ENCODE measurements at places on chromosomes 6 and 20.

GRCh38 chr6:9116026-9116425 is 680.7 kb upstream of the SLC35B3 start:
- DNase-seq, result no peak

GRCh38 chr20:58544286-58544685 is 29.1 kb upstream of the APCDD1L start:
- DNase-seq, result peak; percentile 95

DNA sequence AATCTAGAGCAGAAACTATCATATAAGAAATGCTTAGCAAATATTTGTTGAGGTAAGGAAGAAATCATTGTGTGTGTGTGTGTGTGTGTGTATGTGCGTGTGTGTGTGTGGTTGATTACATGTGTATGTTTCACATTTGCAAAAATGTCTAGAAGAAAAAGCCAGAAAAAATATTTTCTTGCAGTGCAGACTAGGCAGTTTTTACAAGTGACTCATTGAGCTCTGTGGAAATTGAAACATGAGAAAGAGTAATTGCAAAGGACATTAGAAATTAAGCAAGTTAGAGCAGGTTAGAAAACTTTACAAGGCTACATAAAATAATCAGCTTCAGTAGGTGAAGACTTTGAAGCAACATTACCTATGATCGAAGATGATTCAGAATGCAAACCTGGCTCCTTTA is 669.0 kb upstream of the EYS start:
- no peak for DNase-seq

GRCh38 chr6:130320908-130321307 is 44.9 kb upstream of the TMEM200A start:
- no peak for DNase-seq

DNA sequence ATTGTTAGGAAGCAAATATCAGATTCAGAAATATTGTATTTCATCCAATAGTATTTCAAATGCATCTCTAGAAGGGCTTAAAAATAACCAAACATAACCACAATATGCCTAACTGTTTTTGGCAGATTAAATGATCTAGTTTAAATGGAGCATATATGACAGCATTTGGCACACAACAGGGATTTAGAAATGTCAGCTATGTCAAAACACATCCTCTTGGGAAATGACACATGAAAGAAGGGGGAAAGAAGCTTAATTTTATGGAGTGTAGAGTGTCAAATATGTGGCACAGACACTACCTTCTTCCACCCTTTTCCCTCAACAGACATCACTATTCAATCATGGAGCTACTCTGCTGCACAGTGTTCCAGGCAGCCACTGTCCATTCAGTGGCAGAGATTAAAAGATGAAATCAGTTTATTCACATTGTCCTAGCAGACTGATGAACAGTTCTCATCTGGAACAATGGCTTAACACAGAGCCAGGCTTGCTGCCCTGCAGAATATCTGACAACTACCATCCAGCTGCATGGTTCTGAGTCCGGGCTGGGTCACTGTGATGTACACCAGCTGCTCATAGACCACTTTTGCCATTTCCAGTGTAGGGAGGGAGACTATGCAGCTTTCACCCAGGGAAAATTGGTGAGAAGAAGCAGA is 349.8 kb downstream of the DHX35 start:
- no peak for DNase-seq

- peak; percentile 64 for DNase-seq
Measured at GRCh38 chr20:845226-845868, 11.8 kb downstream of the FAM110A start.

DNA sequence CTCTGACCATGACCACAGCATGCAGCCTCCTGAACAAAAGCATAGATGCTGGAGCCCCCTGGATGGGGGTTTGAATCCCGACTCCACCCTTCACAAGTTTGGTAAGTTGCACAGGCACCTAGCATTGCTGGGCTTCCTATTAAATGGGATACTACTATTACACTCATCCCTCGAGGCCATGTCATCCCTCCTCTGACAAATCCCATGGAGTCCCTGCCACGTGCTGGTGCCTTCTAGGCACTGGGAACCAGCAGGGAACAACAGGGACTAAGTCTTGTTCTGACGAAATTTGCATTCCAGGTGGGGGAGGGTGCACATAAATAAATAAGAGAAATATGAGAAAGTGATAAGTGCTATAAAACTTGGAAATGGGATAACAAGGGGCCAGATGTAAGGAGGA is 15.3 kb upstream of the SIRPA start:
- no peak for DNase-seq

DNA sequence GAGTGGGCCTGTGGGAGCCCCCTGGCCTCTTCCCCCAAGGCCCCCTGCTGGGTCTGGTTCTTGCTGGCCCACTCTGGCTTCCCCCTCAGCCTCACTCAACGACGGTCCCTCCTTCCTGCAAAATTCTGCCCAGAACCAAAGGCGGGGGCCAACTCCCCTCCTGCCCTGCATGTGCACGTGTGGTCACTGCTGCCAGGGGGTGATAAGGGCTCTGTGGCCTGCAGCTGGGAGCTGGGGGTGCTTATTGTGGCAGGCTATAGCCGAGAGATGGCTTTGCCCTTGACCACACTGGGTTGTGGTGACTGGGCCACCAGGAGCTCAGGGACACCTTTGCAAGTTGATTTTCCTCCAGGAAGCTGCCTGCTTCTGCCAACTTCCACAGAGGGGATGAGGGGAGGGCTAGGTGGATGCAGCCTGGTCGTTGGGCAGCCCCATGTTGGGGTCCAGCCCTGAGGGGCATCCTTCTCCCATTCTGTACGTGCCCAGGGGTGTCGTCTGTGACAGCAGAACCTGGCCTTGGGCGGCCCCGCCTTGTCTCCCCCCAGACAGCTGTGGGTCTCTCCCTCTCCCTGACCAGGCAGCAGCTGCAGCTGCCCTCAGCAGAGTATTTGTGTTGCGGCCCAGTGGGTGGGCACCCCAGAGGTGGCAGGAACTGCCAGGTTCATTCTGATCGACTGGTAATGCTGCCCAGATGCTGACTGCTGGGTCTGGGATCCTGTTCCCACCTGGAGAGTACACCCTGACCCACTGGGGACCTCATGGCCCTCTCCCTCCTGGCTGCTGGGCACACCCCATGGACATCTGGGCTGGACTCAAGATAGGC is 5.6 kb downstream of the TCEA2 start:
- no peak for DNase-seq

GRCh38 chr20:3494218-3494617 is 23.4 kb downstream of the ATRN start:
- no peak for DNase-seq

- no peak for DNase-seq
Measured at GRCh38 chr6:19175023-19175422, 662.1 kb upstream of the ID4 start.

- no peak for DNase-seq
Measured at GRCh38 chr20:8786383-8786782, 282.5 kb upstream of the PLCB4 start.

- DNase-seq, result no peak
Measured at GRCh38 chr6:136365776-136366354, 76.2 kb upstream of the BCLAF1 start.

DNA sequence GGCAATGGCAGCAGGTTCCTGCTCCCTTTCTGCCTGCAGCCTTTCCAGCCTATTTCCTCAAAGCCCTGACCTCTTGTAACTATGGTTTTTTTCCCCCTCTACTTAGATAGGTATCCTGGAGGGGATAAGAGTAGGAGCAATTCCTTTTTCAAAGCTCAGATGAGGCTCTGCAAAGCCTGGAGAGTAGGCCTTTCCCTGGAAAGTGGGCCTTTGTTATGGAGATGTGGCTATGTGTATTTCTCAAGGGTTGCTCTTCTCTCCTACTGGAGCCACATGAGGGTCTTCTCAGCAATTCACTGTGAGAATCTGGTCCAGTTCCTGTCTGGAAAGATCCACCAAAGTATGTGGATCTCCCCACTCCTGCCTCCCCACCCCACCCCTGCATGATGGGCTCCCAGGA is 96.0 kb downstream of the DTD1 start:
- DNase-seq, result no peak

GRCh38 chr20:36860811-36861624 is 14.9 kb upstream of the TLDC2 start:
- DNase-seq, result no peak

DNA sequence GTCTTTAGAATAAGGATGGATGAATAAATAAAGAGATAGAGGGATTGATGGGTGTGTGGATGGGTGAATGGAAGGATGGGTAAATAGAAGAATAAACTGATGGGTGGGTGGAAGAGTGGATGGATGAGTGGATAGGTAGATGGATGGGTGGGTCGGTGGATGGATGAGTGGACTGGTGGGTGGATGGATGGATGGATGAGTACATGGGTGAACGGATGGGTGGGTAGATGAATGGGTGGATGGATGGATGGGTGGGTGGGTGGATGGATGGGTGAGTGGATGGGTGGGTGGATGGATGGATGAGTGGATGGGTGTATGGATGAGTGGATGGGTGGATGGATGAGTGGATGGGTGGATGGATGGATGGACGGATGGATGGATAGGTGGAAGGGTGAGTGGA is 65.7 kb upstream of the FOXC1 start:
- DNase-seq, result no peak

GRCh38 chr20:44616604-44616964 is 34.2 kb downstream of the PKIG start:
- DNase-seq, result no peak

- no peak for DNase-seq
Measured at GRCh38 chr6:157519255-157520116, 138.5 kb downstream of the ZDHHC14 start.

GRCh38 chr6:131199568-131200272 is 64.5 kb downstream of the AKAP7 start:
- DNase-seq, result peak; percentile 84

DNA sequence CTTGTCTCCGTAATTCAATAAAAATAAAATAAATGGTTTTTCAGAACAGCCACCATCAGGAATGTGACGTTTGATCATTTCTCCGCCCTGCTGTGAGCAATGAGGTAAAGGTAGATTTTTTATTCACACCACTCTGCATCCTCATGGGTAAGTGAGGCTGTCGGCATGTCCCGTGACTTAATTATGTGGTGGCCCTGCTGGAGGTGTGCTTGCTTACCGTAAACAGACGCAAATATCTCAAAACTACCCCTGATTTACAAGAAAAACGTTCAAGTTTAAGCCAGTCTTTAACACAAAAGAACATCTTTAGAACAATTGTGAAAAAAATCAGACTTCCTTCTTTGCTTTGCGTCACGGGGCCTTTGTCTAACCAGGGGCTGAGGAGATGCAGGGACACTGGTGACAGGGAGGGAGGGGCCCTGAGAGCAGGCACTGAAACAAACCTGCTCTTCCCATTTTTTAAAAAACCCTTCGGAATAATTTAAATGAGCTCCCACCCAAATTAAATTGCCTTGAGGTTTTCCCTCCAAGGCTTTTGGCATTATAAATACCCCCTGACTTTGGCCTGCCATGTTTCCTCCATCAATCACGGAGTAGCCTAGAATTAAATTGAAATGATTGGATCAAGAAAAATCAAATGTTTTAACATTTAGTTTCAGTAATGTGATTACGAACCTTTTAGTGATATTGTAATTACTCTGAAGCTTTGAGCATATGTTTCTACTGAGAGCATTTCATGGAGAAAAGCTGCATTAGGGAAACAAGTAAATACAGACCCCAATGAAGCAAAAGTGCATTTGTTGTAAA is 13.4 kb downstream of the PRKN start:
- DNase-seq, result peak; percentile 87

- DNase-seq, result peak; percentile 99
Measured at GRCh38 chr6:30679765-30680535, 6.5 kb downstream of the PPP1R18 start.

GRCh38 chr6:137570393-137570792 is 76.2 kb upstream of the OLIG3 start:
- no peak for DNase-seq

GRCh38 chr6:6469074-6469473 is 119.4 kb upstream of the LY86 start:
- no peak for DNase-seq

DNA sequence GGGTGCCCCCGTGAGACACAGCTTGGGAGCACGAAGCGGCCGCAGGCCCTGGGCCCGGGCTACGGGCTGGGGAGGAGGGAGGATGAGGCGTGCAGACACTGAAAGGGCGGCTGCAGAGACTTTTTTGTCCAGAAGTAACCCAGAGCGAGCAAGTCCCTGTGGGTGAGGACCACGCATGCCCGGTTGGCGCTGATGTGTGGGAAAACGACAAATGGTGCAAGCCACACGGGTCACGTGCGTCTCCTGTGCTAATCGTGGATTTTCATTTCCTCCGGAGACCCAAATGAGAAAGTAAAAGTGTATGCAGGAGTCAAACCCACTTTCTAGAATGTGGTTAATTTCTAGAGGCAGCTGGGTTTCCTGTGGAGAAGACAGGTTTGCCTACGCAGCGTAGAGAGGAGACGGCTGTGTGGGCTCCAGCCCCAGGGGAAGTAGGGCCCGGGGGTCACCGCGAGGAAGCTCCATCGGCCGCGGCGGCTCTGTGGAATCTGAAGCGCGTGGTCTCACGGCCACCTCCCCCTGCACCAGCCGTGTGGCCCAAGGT is 19.0 kb downstream of the DLL1 start:
- no peak for DNase-seq

GRCh38 chr6:14852375-14852774 is 393.5 kb upstream of the JARID2 start:
- DNase-seq, result no peak

GRCh38 chr6:156053626-156054025 is 598.0 kb upstream of the NOX3 start:
- DNase-seq, result no peak

GRCh38 chr6:154591234-154591633 is 80.7 kb upstream of the CNKSR3 start:
- DNase-seq, result no peak

DNA sequence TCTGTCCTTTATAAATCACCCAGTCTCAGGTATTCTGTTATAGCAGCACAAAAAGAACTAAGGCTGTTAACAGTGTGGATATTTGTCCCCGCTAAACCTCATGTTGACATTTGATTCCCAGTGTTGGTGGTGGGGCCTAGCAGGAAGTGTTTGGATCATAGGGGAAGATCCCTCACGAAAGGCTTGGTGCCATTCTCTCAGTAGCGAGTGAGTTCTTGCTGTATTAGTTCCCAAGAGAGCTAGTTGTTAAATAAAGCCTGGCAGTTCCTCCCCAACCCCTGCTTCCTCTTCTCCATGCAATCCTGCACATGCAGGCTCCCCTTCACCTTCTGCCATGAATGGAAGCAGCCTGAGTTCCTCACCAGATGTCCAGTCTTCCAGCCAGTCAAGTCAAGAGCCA is 29.8 kb upstream of the ERVFRD-1 start:
- DNase-seq, result no peak

GRCh38 chr6:157235600-157236039 is 87.7 kb downstream of the TMEM242 start:
- DNase-seq, result no peak

Measured in NCI-H82 (cell line).